ENCODE measurements at places on chromosomes 2 and 18. TPM values are rescaled to one million over a fixed set of nuclear protein-coding genes. Genes with fewer than 3 reads are reported as not detected.

SOWAHC gene
- 0.11 TPM for total RNA-seq

DCDC2C gene
- total RNA-seq = not detected

DNA sequence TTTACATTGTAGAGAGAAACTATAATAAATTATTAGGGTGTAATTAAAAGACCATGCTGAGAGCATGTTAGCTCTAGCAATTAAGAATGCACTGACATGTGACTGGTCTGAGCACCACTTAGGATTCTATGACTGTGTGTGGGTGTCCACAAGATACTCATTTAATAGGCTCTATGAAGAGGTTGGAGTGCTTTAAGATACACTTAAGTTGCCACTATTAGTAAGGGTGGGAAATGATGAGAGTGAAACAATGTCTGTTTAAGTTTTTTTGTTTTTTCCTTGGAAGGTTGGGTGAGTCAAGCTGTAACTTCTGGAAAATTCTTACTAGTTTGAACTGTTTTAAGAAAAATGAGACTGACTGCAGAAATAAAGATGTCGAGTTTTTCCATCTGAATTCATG, 1.8 kb upstream of the FAP start:
- no peak overlapping the region for H3K27ac ChIP-seq
- H3K36me3 ChIP-seq = no peaks in the 10 kb centered on the region
- DNase-seq = no peak
- H3K4me3 ChIP-seq = no peak overlapping the region
- H3K27me3 ChIP-seq = peaks cover 53% of the 10 kb centered on the region
- no peaks in the 10 kb centered on the region for H3K4me1 ChIP-seq

- no peaks in the 10 kb centered on the region for H3K27me3 ChIP-seq
- H3K4me3 ChIP-seq = no peak overlapping the region
- DNase-seq = no peak
- H3K4me1 ChIP-seq = no peaks in the 10 kb centered on the region
- no peaks in the 10 kb centered on the region for H3K36me3 ChIP-seq
- no peak overlapping the region for H3K27ac ChIP-seq
Observed at GRCh38 chr18:38453880-38454279, 888.3 kb upstream of the CELF4 start.

DNA sequence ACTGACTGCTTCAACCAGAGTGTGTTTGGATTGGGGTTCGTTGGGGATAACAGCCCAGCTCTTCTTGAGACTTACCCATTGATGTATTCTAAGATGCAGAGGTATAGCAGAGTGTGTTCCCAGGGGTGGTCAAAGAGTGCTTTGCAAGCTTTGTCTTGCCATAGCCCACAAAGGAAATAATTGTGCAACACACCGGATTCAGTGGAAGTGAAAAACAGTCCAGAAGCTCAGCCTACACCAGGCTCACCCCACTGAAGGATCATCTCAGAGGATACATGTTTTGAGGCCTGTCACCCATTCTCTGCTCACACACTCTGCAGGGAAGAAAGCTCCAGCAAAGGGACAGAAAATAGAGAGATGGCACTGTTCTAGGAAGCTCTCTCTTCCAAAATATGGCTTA, 9.6 kb downstream of the CACNB4 start:
- H3K27ac ChIP-seq = no peak overlapping the region
- no peaks in the 10 kb centered on the region for H3K36me3 ChIP-seq
- peaks cover 4% of the 10 kb centered on the region for H3K4me1 ChIP-seq
- peaks cover 20% of the 10 kb centered on the region for H3K27me3 ChIP-seq
- DNase-seq = no peak

GRCh38 chr2:177419274-177419673, 26.7 kb downstream of the AGPS start:
- no peak overlapping the region for H3K27ac ChIP-seq
- peaks cover 23% of the 10 kb centered on the region for H3K36me3 ChIP-seq
- DNase-seq = no peak
- no peaks in the 10 kb centered on the region for H3K27me3 ChIP-seq

GRCh38 chr18:48709371-48710062, 170.7 kb downstream of the CTIF start:
- no peak for DNase-seq
- H3K4me3 ChIP-seq = no peak overlapping the region
- H3K36me3 ChIP-seq = no peaks in the 10 kb centered on the region
- peaks cover 9% of the 10 kb centered on the region for H3K4me1 ChIP-seq

- no peaks in the 10 kb centered on the region for H3K36me3 ChIP-seq
- no peak for DNase-seq
- H3K27ac ChIP-seq = no peak overlapping the region
- no peak overlapping the region for H3K4me3 ChIP-seq
- peaks cover 9% of the 10 kb centered on the region for H3K4me1 ChIP-seq
Observed at GRCh38 chr2:227595797-227596196, 2.9 kb upstream of the SCYGR2 start.

DNA sequence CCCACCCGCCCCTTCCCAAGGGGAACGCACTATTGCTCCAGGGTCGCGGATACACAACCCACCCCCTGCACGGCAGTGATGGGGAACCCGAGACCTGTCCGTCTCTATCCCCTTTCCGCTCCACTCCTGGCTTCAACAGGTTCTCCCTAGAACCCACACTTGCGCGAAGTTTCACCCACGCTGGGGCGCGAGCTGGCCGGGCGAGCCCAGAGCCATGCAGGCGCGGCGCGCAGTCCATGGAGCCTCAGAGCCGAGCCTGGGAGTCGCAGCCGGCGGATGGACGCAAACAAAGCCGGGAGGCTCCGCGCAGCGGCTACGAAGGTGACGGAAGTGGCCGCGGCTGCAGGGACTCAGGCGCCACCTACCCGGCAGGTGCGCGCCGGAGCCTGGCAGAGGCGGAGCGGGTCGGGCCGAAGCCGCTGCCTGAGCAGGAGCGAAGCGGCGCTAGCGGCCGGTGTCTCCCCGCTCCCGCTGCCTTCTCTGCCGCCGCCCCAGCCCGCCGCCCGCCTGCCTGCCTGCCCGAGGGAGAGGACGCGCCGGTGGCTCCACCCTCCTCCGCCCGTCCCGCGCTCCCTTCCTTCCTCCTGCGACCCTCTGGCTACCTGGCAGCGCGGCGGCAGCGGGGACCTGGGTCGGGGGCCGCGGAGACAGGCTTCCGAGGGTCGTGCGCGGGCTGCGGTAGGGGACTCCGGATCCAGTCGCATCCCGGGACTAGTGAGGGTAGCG, 14.0 kb downstream of the ALPG start:
- peaks cover 65% of the 10 kb centered on the region for H3K27me3 ChIP-seq
- no peak overlapping the region for H3K27ac ChIP-seq
- H3K4me1 ChIP-seq = peaks cover 7% of the 10 kb centered on the region
- peak; percentile 75 for DNase-seq
- peak overlapping the region; percentile 57 for H3K4me3 ChIP-seq
- H3K36me3 ChIP-seq = peaks cover 3% of the 10 kb centered on the region

DNA sequence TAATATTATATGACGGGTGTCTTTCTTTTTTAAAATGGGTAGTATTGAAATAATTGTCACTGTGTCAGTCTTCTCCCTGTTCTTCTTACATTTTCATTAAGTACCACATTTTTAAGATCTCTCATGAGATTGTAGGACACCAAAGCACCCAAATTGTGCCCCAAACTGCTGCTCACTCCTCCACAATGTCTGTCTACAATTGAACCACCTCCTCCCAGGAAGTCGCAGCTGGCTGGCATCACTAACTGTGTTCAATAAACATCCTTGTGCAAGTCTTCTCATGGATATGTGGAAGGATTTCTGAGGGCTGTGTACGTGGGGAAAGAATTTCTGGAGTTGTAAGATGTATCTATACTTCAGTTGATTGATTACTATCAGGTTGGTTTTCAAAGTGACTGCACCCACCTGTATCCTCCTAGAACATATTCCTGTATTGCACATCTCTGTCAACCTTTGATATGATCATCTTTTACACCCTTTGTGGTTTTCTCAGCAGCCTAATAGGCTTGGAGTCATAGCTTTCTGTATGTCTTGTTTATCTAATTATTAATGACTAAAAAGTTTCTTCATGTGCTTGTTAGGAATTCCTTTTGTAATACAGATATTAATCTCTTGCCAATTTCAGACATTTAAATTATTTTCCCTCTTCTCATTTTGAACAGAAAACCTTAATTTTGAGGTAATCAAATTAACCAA, 774.9 kb downstream of the RNF144A start:
- no peak overlapping the region for H3K27ac ChIP-seq
- H3K36me3 ChIP-seq = peaks cover 15% of the 10 kb centered on the region
- peaks cover 14% of the 10 kb centered on the region for H3K4me1 ChIP-seq
- no peak for DNase-seq
